AG10803 (cell line): ENCODE measurements at places on chromosomes 2 and 18.

DNA sequence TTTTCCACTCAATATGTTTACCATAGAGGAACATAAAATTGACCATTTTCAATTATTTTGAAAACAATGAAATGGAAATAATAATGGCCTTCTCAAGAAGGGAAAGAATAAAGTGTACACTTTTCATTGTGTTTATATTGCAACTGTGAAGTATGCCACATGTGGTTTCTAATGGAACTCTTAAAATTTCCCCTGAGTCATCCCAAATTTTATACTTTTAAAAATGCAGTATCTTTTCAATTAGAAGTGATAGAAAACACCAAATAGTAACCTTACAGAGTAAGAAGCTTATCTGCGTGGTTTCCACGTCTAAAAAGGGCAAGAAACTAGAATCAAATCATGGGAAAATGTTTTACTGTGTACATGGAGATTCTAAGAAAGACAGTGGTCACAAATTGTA is 70.0 kb downstream of the SCG2 start:
- peak; percentile 9 for DNase-seq

GRCh38 chr2:180761224-180761623 is 219.2 kb upstream of the UBE2E3 start:
- DNase-seq: peak; percentile 62

GRCh38 chr2:104944495-104944894 is 90.6 kb downstream of the POU3F3 start:
- no peak for DNase-seq

- DNase-seq: peak; percentile 90
These were observed 571.5 kb downstream of the SLC4A3 start for GRCh38 chr2:220198896-220199295.

DNA sequence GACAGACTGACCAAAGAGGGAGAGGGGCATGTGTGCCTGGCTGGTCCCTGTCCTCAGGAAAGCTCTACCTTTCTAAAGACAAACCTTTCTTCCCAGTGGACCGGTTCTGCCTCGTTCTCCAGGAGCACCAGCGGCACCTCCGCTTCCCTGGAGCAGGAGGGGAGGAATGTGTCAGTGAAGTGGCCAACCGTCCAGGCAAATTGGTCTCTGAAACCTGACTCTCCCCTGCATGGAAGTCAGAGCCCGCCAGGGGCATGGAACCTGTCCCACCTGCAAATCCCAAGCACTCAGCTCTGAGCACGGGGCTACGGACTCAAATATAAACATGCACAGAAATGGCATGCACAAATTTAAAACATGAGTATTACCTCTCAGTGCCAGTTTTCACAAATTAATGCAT is 62.9 kb downstream of the COL6A3 start:
- no peak for DNase-seq

- peak; percentile 75 for DNase-seq
These were observed 709 bp downstream of the UGP2 start for GRCh38 chr2:63842149-63843061.

DNA sequence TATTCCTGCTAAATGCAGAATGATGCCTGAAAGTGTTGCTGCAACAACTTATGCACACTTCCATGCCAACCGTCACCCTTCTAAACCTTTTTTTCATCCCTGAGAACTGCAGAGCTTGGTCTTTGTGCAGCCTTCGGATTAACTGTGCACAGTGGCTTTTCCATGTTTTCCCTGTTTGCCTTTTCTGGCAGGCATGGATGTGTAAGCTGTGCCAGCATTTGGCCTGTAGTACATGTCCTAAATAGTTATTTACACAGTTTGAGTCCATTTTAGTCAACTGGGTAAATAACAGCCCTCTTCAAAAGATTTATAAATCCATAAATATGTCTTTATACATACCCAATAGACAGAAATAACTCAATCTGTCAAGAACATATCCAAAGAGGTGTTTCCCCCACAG is 31.5 kb downstream of the MEIS1 start:
- DNase-seq: no peak

GRCh38 chr2:23615216-23616020 is 230.4 kb downstream of the KLHL29 start:
- no peak for DNase-seq

- no peak for DNase-seq
These were observed 248.3 kb downstream of the KCNE4 start for GRCh38 chr2:223300326-223300725.

- no peak for DNase-seq
These were observed 120.3 kb downstream of the FAM161A start for GRCh38 chr2:61733563-61733962.

DNA sequence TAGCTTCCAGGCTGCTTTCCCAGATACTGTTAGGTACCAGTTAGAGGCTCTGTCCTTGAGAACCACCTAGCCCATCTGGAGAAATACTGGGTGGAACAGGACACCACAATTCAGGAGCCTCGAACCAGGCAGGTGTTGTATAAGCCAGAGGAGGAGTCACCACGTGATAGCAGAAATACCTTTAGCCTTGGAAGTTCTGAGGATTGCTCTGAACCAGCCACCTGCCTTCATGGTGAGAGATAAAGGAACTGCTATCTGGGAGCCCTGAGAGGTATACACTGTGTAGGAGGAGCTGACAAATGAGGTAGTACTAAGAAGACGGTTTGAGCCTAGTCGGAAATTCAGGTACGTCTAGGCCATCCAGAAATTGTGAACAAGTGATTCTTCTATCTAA is 7.6 kb upstream of the GPBAR1 start:
- DNase-seq: no peak

GRCh38 chr18:79870301-79871025 is 72.7 kb downstream of the KCNG2 start:
- DNase-seq: no peak

DNA sequence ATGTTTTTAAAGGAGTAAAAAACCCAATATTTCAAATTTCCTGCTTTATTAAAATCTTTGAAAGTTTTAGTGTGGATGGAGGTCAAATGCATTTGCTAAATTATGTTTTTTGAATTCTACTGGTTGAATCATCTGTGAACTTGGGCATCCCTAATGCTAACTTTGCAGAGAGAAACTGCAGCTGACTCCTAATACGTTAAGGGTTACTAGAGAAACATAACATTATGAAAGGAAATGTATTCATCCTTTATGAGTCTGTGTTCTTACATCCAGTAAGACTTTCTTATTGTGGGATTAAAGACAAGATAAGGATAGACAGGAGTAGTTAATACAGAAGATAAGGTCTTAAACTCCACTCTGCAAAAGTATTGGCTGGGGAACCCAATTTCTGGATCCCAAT is 140.6 kb downstream of the FAM124B start:
- DNase-seq: peak; percentile 24

GRCh38 chr18:62037012-62037742 is 144.4 kb upstream of the RNF152 start:
- DNase-seq: no peak

- no peak for DNase-seq
These were observed 137.6 kb upstream of the BCL2L11 start for GRCh38 chr2:110983133-110983532.

- no peak for DNase-seq
These were observed 681.2 kb downstream of the RNF144A start for GRCh38 chr2:7598402-7598801.

DNA sequence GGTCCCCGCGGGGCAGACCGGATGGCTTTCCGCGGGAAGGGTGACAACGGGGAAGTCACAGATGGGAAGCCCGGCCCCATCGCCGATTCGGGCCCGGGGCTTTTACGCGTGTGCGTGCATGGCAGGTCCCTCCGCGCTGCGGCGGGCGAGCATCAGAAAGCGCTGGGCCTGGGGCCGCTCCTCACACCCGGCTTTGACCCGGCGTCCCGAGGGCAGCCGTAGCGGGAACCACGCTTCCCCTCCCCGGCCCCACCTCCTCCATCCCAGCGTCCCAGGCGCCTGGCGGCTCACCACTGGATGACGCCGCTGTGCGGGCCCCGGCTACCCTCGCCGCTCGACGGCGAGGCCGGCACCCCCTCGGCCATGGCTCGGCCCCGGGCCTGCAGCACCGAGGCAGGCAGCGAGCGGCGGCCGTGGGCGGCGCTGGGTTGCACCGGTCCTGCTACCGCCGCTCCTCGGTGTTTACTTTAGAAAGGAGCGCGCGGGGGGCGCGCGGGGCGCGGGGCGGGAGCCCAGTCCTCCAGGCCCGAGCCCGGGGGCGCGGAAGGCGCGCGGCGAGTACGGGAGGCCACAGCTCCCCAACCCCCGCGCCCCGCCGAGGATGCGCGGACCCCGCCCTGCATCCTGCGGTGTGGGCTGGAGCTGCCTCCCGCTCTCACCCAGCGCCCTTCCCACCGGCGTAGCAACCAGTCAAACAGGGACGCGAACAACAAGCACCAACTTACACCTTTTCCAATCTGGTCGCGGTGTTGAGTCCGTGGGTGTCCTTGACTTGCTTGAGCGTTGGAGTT is 806 bp downstream of the RFX8 start:
- peak; percentile 71 for DNase-seq

GRCh38 chr2:196365923-196366322 is 194.5 kb upstream of the STK17B start:
- no peak for DNase-seq

- no peak for DNase-seq
These were observed 695.1 kb downstream of the ZEB2 start for GRCh38 chr2:143824791-143825190.

DNA sequence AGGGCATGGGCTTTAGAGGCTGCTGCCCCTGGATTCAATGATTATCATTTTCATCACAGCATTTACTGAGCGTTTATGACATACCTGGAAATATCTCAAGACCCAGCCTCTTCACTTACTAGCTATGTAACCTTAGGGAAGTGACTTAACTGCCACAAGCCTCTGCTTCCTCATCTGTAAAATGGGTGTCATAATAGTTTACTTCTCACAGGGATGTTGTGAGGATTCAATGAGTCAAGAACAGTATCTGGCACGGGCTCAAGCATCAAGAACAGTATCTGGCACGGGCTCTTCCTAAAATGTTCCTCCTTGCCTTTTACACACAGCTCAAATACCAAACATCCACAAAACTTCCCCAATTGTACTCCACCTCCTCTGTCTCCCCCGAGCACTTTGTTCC is 31.4 kb downstream of the LGALSL start:
- no peak for DNase-seq

DNA sequence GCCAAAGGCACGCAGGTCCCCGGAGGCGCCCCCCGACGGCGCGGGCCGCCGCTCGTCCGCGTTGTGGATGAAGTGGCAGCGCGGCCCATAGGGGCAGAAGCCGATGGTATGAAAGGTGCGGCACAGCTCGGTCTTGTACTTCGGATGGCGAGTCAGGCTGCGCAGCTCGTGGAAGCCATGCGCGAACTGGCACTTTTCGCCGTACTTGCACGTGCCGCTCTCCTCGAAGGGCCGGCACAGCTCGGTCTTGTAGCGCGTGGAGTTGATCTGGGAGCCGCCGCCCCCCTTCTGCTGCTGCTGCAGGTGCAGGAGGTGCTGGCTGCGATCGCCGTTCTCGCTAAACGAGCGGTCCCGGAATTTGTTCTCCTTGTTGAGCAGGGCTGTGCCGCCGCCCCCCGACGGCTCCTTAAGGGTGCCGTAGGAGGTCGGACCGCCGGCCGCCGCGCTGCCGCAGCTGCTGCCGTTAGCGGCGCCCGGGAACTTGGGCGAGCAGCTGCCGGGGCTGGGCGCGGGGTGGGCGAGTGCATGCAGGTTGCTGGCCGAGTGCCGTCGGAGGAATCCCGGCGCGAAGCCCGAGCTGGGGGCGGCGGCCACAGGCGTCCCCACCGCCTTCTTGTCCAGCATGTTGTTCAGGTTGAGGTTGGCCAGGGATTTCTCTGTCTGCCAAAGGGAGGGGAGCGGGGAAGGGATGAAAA is 1.2 kb downstream of the ZFP36L2 start:
- peak; percentile 72 for DNase-seq

- DNase-seq: no peak
These were observed 55.1 kb upstream of the SERTAD2 start for GRCh38 chr2:64708829-64709228.

DNA sequence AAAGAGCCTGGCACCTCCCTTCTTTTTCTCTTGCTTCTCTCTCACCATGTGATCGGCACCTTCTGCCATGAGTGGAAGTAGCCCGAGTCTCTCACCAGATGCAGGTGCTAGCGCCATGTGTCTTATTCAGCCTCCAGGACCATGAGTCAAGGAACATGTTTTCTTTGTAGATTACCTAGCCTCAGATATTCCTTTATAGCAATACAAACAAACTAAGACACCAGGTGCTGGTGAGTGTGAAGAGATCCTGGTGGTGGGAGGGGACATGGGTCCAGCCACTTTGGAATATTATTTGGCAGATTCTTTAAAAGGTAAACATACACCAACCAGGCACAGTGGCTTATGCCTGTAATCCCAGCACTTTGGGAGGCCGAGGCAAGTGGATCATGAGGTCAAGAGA is 5.9 kb upstream of the USP40 start:
- no peak for DNase-seq

GRCh38 chr2:129880971-129881370 is 98.5 kb upstream of the RAB6C start:
- DNase-seq: no peak

- no peak for DNase-seq
These were observed 2.8 kb downstream of the SLC30A6 start for GRCh38 chr2:32168513-32168912.

DNA sequence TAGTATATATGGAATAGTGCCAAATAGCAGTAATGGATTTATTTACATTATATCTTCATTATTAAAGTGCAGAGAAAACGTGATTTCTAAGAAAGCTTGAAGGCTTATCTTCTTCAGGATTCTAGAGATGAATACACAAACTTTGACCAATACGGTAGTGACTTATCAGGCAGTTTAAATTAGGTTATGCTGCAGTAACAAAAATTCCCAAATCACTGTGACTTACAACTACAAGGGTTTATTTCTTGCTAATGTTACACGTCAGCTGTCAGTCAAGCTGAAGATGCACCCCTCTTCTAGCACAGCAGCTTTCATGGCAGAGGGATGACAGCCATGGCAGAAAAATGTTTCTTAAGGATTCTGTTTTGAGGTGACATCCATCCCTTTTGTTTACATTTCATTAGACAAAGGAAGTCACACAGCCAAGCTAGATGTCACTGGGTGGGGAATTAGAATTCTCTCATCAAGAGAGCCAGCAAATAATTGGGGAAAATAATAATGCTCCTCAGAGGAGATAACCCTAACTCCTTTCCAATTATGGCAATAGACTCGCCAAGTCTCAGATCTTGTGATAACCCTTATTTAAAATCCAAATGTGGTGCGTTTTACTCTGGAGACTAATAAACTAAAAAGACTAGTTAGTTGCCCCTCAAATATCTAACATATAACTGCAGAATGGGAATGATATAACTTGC is 268.3 kb upstream of the CYP26B1 start:
- DNase-seq: no peak

DNA sequence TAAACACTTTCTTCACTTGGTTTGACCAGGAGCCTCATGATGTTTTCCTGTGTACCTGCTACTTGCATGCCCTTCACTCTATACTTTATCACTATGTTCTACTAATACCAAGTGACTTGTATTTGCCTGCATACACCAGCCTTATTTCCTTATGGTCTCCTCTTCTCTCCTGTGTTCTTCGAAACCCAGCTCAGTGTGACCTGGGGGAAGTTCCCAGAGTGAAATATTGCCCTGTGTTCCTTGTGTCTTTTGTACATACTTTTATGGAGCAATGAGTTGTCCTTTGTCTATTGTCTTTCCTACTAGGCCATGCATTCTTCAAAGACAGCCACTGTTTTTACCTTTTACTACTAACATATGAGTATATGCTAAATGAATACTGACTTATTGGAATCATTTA is 567 bp downstream of the NT5C1B start:
- no peak for DNase-seq
